Activated CD4-positive, alpha-beta T cell treated with anti-CD3 and anti-CD28 coated beads for 4 hours (primary cell): ENCODE measurements at places on chromosomes 2 and 18.
A peak's percentile ranks its signal among the peaks of the same experiment; 100 is the strongest.

DNA sequence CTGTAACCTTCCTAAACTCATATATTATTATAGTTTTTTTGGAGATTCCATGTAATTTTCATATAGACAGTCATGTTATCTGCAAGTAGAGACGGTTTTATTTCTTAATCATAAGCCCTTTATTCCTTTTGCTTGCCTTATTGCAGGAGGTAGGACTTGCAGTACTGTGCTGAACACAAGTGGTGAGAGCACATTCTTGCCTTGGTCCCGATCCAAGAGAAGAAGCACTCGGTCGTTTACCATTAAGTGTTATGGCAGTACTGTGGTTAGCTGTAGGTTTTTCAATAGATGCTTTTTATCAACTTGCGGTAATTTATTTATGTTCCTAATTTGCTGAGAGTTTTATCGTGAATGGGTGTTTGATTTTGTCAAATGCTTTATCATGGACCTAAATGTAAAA, 305.7 kb downstream of the DYSF start:
- DNase-seq = no peak

DNA sequence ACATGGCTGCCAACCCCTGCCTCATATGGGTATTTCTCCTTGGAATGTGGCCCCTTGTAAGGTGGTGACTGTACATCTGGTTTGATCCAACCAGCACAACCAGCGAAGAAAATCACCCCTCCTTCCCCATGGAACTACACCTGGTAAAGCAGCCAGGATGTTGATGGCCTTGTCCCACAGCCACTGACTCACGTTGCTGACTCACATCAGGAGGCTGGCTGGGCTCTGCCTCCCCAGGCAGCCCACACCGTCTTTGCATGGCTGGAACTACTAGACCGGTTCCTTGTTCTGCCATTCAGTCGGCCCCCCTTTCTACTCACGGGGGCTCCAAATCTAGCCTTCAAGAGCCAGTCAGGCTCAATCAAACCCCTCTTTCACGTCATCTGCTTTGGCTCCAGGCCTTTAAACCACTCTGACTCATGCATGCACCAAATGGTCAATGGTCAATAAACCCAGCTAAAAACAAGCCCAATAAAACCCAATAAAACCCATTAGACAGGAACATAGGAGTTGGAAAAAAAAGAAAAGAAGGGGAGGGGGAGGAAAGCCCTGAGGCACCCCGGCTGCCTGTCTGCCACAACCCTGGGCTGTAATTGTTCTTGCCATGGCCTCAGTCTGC, 114.8 kb downstream of the PLB1 start:
- peak; percentile 51 for DNase-seq

DNA sequence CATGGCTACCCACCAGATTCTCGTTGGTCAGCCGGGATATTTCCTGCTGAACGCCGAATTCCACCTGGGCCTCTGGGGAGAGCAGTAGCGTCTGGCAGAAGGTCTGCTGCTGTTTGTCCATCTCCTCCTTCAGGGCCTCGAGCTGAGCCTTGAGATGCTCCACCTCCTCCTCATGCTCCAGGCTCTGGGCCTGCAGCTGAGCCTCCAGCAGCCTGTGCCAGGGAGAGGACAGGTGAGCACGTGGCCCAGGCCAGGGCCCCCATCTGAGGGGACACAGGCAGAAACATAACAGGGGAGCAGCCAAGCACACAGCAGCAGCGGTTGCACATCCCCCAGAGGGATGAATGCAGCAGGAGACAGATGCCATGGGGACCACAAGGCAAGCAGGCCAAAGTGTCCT, 40.1 kb upstream of the ACAA2 start:
- DNase-seq = no peak

GRCh38 chr2:45614330-45614729, 3.3 kb upstream of the SRBD1 start:
- no peak for DNase-seq
